ENCODE measurements at places on chromosomes 7 and 10. TPM values are rescaled to one million over a fixed set of nuclear protein-coding genes. Genes with fewer than 3 reads are reported as not detected.
A peak's percentile ranks its signal among the peaks of the same experiment; 100 is the strongest.

The LRRC18 gene
- total RNA-seq: not detected

The TLL2 gene
- total RNA-seq: 0.11 TPM

DNA sequence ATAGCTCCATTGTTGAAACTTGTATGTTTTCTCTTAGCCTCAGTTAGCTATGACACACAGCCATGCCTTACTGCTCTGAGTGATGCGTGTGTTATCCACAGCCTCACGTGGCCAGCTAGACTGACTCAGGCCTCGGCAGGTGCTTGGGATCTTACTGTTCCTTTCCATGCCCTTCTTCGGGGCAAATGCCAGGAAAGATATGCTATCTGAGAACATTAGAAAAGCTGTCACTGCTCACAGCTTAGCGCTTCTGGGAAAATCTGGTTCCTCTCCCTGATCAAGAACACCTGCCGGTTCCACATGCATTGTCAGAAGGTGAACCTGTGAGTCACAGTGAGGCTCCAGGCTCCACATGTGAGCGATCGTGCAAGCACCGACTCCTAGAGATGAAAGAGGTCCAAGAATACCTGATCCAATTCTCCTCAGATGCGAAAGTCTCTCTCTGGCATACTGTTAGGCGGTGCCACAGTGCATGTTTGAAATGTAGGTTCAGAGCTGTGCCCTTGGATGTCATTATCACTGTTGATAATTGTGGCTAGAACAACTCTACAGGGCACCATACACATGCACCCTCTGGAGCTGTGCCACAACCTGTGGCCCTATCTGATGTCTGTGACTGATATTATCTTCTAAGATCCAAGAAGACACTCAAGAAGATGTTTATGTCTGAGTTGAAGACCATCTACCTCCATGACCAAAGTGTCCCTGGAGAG lies 247.8 kb upstream of the IGFBP3 start:
- peak; percentile 81 for DNase-seq

The ITIH5 gene
- total RNA-seq: not detected

- no peak for DNase-seq
Observed at GRCh38 chr7:157442456-157442855, 105.7 kb downstream of the DNAJB6 start.

DNA sequence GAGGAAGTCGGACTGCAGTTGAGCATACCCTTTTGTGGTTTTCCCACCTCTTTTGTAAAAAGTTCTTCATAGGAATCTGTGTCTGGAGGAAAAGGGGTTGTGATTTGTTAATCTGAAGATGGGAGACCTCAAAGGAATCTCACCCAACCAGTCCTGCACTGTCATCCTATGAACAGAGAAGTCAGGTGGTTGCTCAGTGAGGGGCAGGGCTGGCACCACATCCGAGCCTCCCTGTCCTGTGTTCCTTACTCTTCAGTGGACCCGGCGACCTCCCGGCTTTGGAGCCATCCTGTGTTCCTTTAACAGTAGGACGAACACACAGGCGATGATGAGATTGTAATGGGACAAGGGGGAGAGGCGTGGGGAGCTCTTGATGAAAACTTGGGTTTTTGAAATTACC lies 2.8 kb upstream of the MGMT start:
- DNase-seq: no peak

DNA sequence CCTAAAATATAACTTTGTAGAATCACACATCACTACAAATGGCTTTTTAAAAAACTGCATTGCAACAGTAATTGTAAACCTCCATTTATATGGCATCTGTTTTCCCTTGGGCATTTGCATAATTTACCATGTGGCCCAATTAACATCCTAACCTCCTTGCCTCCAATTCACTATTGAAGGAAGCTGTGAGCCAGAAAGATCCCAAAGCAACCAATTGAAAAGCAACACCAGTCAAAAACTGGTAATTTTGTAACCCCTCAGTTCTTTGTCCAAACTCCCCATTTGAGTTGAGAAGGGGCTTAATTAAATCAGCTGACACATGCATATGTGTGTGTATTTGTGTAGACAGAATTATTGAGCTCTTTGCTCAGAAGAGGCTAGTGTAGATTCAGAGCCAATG lies 90.3 kb downstream of the FAM13C start:
- DNase-seq: no peak

The GPC2 gene
- total RNA-seq: 9.6 TPM

DNA sequence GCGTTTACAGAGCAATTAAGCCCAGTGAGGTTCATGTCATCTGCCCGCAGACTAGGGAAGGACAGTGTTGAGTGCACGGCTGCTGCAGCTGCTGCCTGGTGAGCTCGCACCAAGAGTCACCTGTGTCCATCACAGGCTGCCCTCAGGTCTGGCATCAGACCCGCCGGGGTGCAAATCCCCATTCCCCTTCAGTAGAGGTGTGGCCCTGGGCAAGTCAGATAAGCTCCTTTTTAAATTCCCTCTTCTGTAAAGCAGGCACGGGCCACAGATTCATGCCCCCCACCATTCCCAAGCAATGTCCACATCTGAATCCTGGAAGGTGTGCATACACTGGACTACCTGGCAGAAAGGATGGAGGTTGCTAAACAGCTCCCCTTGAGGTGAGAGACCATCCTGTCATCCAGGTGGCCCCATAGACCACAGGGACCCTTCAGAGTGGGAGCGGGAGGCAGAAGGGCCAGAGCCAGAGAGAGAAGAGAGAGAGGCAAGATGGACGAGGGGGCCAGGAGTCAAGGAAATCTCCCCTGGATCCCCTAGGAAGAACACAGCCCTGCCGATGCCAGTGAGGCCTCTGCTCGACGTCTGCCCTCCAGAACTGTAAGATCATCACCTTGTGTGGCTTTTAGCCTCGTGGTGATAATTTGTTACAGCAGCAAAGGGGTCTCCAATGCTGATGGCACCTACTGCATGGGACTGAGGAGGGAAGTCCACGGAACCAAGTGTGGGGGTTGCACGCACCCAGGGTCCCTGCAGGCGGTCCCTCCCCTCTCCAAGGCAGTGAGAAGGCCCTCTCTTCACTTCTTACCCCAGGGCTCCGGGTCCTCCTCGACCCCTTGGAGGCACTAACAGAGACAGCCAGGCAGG lies 168.8 kb downstream of the TCERG1L start:
- DNase-seq: no peak

DNA sequence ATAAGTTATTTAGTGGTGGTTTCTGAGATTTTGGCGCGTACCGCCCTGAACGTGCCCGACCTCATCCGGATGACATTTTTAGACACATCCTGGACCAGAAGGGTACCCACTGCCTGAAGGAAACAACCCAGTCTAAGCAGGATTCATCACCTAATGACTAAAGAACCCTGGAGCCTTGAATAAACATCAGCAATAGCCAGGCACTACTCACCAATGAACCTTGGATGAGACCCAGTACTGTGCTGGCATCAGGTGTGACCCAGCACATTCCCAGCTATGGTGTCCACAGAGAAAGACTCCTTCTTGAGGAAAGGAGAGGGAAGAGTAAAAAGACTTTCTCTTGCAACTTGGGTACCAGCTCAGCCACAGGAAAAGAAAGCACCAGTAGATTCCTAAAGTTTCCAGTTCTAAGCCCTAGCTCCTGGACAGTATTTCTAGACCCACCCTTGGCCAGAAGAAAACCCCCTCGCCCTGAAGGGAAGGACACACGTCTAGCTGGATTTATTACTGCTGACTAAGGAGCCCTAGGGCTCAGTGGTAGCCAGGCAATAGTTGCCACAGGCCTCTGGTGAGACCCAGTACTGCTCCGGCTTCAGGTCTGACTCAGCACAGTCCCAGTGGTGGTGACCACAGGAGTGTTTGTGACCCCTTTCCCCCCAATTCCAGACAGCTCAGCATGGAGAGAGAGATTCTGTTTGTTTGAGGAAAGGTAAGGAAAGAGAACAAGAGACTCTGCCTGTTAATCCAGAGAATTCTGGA lies 32.5 kb downstream of the ZNF277 start:
- peak; percentile 37 for DNase-seq

- no peak for DNase-seq
Observed at GRCh38 chr7:138049505-138050116, 26.6 kb upstream of the AKR1D1 start.

- no peak for DNase-seq
Observed at GRCh38 chr7:151051108-151051507, 2.8 kb downstream of the ASIC3 start.

The ZNF680 gene
- total RNA-seq: 21.6 TPM

The KIAA1217 gene
- 5.2 TPM for total RNA-seq

DNA sequence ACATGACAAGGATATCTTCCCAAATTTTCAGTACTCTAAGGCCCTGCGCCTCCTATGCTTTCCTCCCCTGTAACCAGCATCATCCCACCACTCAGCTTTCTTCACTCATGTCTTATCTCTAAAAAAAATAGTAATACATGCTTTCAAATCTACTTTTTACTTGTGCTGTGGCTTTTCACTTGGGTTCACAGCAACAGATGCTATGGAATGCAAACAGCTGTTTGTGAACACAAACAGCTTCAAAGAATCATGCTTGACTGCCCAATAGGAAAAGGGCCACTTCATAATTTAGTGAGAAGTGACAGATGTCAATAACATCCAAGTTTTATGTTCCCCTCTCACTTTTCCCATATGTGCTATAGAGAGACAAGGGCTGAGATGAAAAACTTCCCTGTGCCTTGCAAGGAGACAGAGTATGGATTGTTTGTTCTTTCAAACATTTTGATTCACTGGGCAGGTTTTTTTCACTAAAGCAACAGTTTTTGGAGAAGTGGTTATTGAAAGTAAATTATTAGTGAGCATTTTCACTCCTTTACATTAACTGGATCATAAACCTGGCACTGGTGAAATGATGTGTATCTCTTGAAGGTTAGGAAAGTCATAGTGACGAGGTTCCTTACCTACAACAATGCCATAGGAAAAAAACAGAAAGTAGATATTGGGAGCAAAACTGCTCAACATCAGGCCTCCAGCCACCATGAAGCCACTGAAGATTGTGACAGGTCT lies 37.3 kb downstream of the SLC16A9 start:
- DNase-seq: peak; percentile 10

The C10orf95 gene
- not detected for total RNA-seq

The CACNA2D1 gene
- 40.4 TPM for total RNA-seq

DNA sequence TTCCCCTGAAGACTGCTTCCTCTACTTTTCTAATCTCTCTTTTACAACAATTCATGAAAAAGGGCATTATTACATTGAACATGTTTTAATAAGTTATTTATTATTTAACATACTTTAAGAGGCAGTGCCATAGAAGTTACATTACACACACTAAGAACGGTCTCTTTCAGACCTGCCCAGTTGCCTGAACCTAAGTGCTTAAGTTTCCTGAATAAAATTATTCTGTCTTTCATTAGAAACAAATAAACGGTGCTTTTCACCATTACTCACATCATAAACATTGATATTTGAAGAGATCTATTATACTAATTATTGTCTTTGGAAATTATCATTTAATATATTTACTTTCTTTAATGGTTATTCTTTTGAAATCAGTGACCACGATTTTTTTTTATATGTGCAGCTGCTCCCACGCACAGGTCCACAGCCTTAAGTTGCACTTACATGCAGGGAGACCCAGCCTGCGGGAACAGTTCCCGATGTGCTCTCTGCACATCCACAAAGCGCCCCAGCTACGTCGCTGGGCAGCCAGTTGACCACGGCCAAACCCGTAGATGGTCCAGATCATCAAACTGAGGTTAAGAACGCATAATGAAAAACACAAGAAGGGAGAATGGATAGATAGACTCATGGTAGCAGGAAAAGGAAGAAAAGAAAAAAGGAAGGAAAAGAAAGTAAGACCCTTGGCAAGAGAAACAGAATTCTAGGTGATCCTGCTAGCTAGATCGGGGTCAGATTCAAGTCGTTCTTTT lies 437.0 kb upstream of the MGMT start:
- no peak for DNase-seq

- DNase-seq: no peak
Observed at GRCh38 chr7:15682751-15683245, 3.7 kb downstream of the MEOX2 start.

GRCh38 chr10:129274748-129275474 lies 192.1 kb upstream of the MGMT start:
- no peak for DNase-seq

GRCh38 chr10:28505359-28505959 lies 27.5 kb upstream of the WAC start:
- peak; percentile 31 for DNase-seq

DNA sequence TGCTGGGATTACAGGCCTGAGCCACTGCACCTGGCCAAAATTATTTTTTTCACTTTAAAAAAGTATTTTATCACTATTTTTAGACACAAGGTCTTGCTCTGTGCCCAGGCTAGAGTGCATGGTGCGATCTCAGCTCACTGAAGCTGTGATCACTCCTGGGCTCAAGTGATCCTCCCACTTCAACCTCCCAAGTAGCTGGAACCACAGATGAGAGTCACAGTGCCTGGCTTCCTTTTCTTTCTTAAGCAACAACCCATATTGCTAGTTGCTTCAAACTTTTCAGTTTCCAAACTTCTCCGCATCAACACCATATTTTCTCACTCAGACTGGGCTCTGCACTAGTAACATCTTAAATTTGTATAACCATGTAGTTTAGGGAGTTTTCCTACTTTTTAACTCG lies 9.5 kb upstream of the SMC3 start:
- no peak for DNase-seq

The HOXA13 gene
- 0.06 TPM for total RNA-seq

DNA sequence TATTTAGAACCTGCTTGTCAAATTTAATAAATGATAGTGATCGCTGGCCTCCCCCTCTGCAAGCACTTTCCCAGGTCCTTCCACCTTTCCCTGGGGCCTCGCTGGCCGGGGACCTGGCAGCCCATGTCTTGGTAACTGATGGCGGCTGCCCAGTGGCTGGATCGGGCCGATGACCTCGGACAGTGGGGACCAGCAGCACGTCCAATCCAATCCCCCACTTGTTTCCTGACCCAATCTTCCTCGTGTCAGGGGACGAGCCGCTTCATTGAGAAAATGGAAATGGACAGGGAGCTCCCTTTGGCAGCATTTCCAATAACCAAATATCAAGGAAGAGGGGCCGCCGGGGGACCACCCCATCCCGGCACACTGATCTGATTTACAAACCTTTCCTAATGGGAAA lies 17.2 kb downstream of the EBF3 start:
- DNase-seq: no peak

The TUBB8 gene
- not detected for total RNA-seq
